WTC11 (cell line): ENCODE measurements at places on chromosomes 12 and 14. TPM values are rescaled to one million over a fixed set of nuclear protein-coding genes. Genes with fewer than 3 reads are reported as not detected.

SERPINA5 gene
- 1.5 to 3.2 TPM (median 2.2 TPM) in 3 replicates for total RNA-seq

ISM2 gene
- total RNA-seq = 0.80 to 1.4 TPM (median 1.3 TPM) in 3 replicates

OAS2 gene
- total RNA-seq = 0.27 to 0.48 TPM (median 0.28 TPM) in 3 replicates

MIP gene
- not detected in 3 replicates for total RNA-seq

SCNN1A gene
- total RNA-seq = 97.6 to 108 TPM (median 100 TPM) in 3 replicates

ETFBKMT gene
- total RNA-seq = 2.0 to 2.2 TPM (median 2.1 TPM) in 3 replicates

GPD1 gene
- total RNA-seq = 0.39 to 0.77 TPM (median 0.62 TPM) in 3 replicates

TNFAIP2 gene
- 19.6 to 25.2 TPM (median 24.1 TPM) in 3 replicates for total RNA-seq

SDR9C7 gene
- total RNA-seq = not detected in 3 replicates

PCED1B gene
- 5.9 to 6.7 TPM (median 6.6 TPM) in 3 replicates for total RNA-seq

NPAS3 gene
- total RNA-seq = 1.8 to 3.2 TPM (median 1.8 TPM) in 3 replicates

SSTR1 gene
- total RNA-seq = 1.7 to 1.9 TPM (median 1.7 TPM) in 3 replicates

EXOC3L4 gene
- 0.21 to 0.42 TPM (median 0.30 TPM) in 3 replicates for total RNA-seq

TAS2R20 gene
- total RNA-seq = 0.73 to 0.81 TPM (median 0.73 TPM) in 3 replicates

CNTN1 gene
- 15.6 to 17.0 TPM (median 16.9 TPM) in 3 replicates for total RNA-seq

EIF2S3B gene
- total RNA-seq = 0.55 to 1.0 TPM (median 0.69 TPM) in 3 replicates

CEBPE gene
- not detected in 3 replicates for total RNA-seq

TAOK3 gene
- total RNA-seq = 8.3 to 13.0 TPM (median 9.3 TPM) in 3 replicates

CDK4 gene
- 125 to 152 TPM (median 145 TPM) in 3 replicates for total RNA-seq

NGB gene
- total RNA-seq = 0.14 to 0.46 TPM (median 0.33 TPM) in 3 replicates

CIPC gene
- 22.5 to 25.4 TPM (median 24.2 TPM) in 3 replicates for total RNA-seq

BBOF1 gene
- 0.48 to 0.98 TPM (median 0.73 TPM) in 3 replicates for total RNA-seq

AJUBA gene
- total RNA-seq = 28.8 to 35.8 TPM (median 33.8 TPM) in 3 replicates

CCDC175 gene
- total RNA-seq = 0.16 to 0.27 TPM in 2 of 3 replicates, not detected in the other

LRRC43 gene
- total RNA-seq = 0.21 to 0.64 TPM (median 0.22 TPM) in 3 replicates

PPP1R36 gene
- total RNA-seq = 0.55 to 0.70 TPM (median 0.64 TPM) in 3 replicates

CCDC196 gene
- not detected in 3 replicates for total RNA-seq
